ENCODE measurements at places on chromosomes 11 and 22.

GRCh38 chr11:65399845-65400244 lies 13.4 kb downstream of the FRMD8 start:
- DNase-seq, result no peak

GRCh38 chr11:27857588-27857987 lies 157.3 kb upstream of the BDNF start:
- DNase-seq, result no peak

DNA sequence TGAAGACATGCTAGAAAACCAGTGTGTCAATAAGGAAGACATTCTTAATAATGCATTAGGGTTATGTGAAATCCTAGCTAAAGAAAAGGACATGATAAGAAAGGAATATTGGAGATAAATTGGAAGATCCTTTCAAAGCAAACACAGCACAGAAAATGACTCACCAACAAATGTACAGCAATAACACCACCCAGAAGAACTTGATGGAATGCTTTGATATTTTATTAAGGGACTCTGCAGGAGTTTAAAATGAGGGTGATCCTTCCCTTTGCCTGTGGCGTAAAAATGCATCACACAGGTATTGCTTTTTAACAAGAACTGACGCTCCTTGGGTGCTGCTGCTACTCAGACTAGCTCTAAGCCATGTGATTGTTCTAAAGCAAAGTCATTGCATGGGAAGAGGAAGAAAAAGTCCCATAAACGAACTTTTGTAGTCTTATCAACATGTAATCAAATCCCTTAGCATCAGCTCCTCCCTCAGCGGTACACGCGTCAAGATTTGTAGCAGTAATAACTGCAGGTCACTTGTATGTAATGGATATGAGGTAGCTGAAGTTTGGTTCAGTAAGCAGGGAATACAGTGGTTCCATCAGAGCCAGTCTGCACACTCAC lies 48.4 kb upstream of the EED start:
- no peak for DNase-seq

DNA sequence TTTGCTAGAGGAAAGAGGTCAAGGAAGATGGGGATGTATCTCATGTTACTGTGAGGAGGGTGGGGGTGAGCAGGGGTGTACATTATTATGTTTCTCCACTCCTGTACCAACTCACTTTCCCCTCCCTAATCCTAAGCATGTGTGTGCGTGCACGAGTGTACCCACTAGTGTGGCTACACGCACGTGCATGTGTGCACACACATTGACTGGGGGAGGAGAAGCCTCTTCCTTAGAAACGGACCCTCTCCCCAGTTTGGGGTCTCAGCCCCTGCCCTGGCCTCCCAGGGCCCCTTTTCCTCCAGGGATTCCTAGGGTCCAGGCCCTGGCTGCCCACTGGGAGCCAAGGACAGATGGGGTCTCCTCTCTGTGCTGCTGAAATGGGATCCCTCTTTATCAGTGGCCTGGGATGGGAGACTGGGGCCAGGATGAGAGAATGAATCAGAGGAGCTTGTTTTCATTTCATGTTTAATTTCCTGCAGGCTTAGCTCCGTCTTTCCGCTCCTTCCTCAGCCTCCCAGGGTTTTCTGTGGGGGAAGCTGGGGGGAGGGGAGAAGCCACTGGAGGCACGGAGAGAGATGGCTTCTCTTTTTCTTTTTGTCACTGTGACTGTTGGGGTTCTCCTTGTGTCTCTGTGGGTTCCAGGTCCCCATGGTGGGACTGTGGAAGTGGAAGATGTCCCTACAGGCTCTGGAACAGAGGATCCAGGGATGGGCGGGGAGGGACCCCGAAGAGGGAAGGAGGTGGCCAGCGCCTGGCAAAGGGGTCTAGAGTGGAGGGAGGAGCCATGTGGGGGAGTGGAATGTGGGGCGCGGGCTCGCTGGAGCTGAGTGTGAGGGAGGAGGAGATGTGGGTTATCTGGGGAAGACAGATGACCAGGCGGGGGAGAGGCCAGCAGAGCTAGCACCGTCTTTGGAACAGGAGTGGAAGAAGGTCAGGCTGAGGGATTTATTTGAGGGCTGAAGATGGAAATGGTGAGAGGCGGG lies 40.3 kb downstream of the ALX4 start:
- no peak for DNase-seq

- DNase-seq, result no peak
Measured at GRCh38 chr11:304915-305843, 2.4 kb upstream of the IFITM2 start.

- DNase-seq, result no peak
Measured at GRCh38 chr11:114110123-114110522, 50.6 kb downstream of the ZBTB16 start.

DNA sequence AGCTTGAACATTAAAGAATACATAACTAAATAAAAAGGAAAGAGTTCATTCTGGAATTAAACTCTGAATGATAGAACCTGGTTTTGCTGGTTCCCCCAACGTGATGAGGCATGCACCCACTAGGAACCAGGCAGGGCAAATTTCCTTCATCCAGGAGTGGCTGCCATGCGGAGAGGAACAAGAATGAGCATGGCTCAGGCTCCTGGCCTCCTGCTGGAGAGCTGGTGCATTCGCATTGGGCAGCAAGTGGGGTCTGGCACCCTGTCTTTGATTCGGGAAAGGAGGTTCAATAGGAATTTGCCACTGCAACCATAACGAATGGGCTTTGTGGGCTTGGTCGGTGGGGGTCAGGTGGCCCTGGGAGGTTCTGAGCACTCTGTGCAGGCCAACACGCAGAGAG lies 169.8 kb upstream of the TENM4 start:
- no peak for DNase-seq

GRCh38 chr22:44180706-44181032 lies at the start of gene PARVG:
Gene PARVG, plus strand, starts transcription at chr22:44180925. Its CDS starts 2,405 bp downstream, at chr22:44183330.
- no peak for DNase-seq

DNA sequence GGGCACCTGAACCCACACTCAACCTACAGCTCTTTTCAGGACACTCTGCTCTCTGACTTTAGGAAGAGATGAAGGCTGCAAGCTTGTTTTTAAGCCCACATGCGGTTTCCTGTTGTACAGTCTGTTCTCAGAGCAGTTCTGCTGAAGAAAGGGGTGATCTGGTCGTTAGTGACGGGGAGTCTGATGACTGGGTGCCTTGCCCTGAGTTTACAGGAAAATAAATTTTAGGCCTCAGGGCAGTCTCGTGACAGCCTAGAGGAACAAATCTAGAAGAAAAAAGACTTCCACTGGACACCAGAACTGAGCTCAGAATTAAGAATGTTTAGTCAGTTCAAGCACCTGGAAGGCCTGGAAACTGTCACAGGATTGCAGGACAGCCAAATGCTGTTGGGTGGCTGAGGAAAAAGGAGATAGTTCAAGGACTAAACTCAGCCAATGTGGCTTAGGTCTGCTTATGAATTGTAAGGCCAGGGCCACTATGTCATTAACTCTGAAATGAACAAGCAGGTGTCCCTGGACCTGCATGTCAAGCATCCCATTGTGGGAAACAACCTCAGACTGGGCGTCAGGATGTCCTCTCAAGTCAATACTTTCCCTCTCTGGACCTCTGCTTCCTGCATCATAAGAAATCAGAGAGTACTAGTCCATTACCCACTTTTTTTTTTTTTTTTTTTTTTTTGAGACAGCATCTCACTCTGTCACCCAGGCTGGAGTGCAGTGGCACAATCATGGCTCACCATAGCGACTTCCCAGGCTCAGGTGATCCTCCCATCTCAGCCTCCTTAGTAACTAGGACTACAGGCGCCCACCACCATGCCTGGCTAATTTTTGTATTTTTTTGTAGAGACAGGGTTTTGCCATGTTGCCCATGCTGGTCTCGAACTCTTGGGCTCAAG lies 5.7 kb downstream of the PIK3IP1 start:
- DNase-seq, result no peak

- DNase-seq, result no peak
Measured at GRCh38 chr11:14969901-14970323, 2.2 kb downstream of the CALCA start.

GRCh38 chr11:19173004-19173689 lies 28.6 kb downstream of the CSRP3 start:
- no peak for DNase-seq

GRCh38 chr11:120221115-120221752 lies 10.4 kb downstream of the OAF start:
- DNase-seq, result no peak

DNA sequence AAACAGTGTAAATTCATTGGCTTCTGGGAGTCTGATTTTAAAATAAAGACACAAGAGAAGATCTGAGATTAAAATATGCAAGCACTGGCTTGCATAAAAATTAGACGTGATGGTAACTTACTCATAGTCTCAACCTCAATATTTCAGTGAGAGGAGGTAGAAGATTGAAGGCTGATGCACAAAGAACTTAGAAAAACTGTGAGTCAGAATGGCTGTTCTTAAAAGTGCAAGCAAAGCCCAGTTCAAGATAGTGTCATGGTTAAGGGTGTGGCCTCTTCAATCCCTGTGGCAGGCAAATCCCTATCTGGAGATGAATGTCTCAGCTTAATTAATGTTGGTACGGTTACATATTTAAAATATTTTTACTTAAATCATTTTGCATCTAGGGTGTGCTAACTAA lies 33.6 kb upstream of the FIBIN start:
- no peak for DNase-seq

DNA sequence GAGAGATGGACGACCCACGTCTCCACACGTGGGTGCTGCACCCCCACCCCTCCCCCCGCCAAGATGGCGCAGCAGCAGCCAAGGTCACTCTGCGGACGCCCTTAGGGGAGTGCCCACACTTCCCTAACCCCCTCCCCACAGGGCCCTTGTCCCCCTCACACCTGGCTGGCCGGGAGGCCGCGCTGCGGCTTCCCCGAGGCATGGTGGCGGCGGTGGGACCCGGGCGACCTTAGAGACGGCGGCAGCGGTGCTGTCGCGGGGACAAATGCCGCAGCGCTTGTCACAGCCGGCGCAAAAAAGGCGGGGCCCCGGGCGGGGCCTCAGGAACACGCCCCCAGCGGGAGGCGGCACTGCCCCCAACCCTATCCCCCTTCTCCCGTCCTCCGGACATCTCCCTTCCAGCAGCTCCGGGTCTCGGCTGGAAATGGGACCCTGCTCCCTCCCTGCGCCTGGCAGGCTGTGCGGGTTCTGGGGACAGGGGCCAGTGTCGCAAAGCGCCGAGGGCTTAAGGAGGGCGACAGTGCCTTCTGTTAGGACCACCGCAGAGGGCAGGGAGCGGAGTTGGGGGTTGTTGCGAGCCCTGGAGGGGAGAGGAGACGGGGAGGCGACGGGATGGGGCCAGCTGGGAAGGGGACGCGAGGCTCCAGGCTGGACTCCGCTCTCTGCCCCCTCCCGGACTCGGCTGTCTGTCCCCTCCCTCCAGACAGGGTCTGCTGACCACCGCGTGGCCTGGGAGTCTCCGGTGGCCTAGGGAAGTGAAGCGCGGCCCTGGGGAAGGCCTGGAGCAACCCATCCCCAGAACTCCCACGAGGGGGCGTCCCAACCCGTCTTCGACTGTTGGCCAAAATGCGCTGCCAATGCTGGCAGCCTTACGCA lies at the start of gene CHCHD10:
CHCHD10 (minus strand) TSS at position 300 of the 876 bp plus-strand sequence; CDS start at position 202, 98 bp downstream.
- no peak for DNase-seq

DNA sequence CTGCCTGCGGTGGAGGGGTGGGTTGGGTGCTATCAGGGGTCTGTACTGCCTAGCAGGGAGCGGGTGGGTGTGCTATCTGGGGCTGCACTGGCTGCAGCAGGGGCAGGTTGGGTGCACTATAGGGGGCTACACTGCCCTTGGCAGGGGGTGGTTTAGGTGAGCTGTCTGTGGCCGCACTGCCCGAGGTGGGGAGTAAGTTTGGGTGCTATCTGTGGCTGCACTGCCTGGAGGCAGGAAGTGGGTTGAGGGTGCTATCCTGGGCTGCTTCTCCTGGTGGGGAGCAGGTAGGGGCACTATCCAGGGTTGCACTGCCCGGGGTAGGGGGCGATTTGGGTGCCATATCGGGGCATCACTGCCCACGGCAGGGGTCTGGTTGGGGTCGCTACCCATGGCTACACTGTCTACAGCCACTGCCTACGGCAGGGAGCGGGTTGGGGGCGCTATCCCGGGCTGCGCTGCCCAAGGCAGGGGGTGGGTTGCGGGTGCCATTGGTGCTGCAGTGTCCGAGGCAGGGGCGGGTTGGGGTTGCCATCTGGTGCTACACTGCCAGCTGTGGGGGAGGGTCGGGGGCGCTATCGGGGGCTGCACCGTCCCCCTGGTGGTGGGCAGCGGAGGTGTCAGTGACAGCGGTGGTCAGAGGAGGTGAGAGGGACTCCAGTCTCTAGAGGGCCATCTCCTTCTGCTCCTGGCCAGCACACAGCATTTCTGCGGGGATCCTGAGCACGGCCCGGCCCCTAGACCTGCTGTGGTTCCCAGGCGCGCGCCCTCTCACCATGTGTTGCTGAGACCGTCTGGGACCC lies 1.3 kb upstream of the RFPL2 start:
- DNase-seq, result no peak

- no peak for DNase-seq
Measured at GRCh38 chr22:34975721-34976120, 90.2 kb upstream of the ISX start.

GRCh38 chr11:3180869-3181268 lies 15.8 kb upstream of the OSBPL5 start:
- DNase-seq, result no peak

GRCh38 chr11:64844330-64845128 lies at the start of gene CDC42BPG:
Gene CDC42BPG, minus strand, starts transcription at chr11:64844653. Its CDS starts 84 bp downstream, at chr11:64844569.
- peak; percentile 56 for DNase-seq

- no peak for DNase-seq
Measured at GRCh38 chr11:61838921-61839320, 10.8 kb downstream of the FADS2 start.

DNA sequence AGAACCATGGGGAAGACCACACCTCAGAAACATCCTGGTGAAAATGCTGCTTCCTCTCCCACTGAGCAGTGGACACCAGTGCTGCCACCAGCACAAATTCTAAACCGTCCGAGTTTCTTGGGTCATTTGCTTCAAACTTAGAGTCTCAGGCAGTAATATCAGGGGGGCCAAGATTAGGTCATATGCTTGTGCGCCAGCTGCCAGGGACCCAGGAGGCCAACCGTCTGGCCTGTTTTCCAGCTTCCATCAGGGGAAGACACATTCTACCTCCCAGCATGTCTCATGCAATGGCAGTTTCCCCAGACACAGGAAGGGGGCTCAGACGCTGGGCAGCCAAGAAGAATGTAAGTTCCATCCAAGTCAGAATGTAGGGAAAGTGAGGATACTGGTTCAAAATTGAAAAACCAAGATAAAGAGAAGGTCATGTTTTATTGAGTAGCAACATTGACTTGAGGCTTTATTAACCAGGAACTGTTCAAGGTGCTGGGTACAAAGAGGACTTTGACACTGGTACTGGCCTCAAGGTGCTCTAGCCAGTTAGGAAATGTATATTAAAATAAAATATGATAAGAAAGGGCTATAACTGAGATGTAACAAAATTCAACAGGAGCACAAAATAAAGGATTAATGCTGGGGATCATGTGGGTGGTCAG lies 59.7 kb upstream of the EED start:
- no peak for DNase-seq

All from NCI-H1417 treated with DMSO at 0.1 percent for 48 hours (cell line).